ENCODE measurements at places on chromosomes 16 and 17. TPM values are rescaled to one million over a fixed set of nuclear protein-coding genes. Genes with fewer than 3 reads are reported as not detected.

Gene EVPLL
- total RNA-seq, result not detected

Gene P2RX5
- 0.58 TPM for total RNA-seq

Gene TMEM204
- 18.1 TPM for total RNA-seq

Gene TAT
- not detected for total RNA-seq

Gene FNDC8
- total RNA-seq, result not detected

Gene CDT1
- total RNA-seq, result 5.4 TPM

Gene HBA1
- 1.9 TPM for total RNA-seq

Gene CAPNS2
- total RNA-seq, result not detected

Gene MIS12
- total RNA-seq, result 14.6 TPM

Gene IL17C
- not detected for total RNA-seq

Gene HOXB6
- 2.2 TPM for total RNA-seq

Gene TMC5
- total RNA-seq, result not detected

Gene PERCC1
- total RNA-seq, result not detected

Gene OTOA
- total RNA-seq, result not detected

Gene SDR42E1
- total RNA-seq, result under 0.01 TPM

Gene MEIOB
- total RNA-seq, result not detected

Gene WNT3
- total RNA-seq, result 0.51 TPM

Gene ABCC3
- 13.9 TPM for total RNA-seq

Gene LRRC37A
- not detected for total RNA-seq

Gene NPIPB2
- 2.3 TPM for total RNA-seq

Gene CDH3
- total RNA-seq, result 0.17 TPM

Gene KRT40
- not detected for total RNA-seq

Gene KRTAP17-1
- total RNA-seq, result not detected

Gene SDR42E2
- not detected for total RNA-seq

Gene G6PC1
- not detected for total RNA-seq

Gene ADAMTS18
- 0.82 TPM for total RNA-seq

Gene CIITA
- 0.35 TPM for total RNA-seq

Gene KREMEN2
- total RNA-seq, result 0.23 TPM

Gene RPA1
- 23.7 TPM for total RNA-seq

Gene ZACN
- not detected for total RNA-seq

Gene GPR179
- not detected for total RNA-seq

Gene GCGR
- not detected for total RNA-seq

Gene TAC4
- not detected for total RNA-seq

Gene ATP2A1
- 0.17 TPM for total RNA-seq

Gene TP53TG3
- total RNA-seq, result not detected

Gene OR2C1
- total RNA-seq, result not detected

Gene FOXN1
- 0.12 TPM for total RNA-seq

Gene RNF43
- total RNA-seq, result not detected

Gene NKD1
- 6.3 TPM for total RNA-seq

Gene MPV17L
- total RNA-seq, result not detected

Gene WNT9B
- total RNA-seq, result not detected
